Activated T-helper 1 cell treated with Interleukin-2 at 50 U/mL for 16 hours (primary cell): ENCODE measurements at places on chromosomes 3 and 15.

DNA sequence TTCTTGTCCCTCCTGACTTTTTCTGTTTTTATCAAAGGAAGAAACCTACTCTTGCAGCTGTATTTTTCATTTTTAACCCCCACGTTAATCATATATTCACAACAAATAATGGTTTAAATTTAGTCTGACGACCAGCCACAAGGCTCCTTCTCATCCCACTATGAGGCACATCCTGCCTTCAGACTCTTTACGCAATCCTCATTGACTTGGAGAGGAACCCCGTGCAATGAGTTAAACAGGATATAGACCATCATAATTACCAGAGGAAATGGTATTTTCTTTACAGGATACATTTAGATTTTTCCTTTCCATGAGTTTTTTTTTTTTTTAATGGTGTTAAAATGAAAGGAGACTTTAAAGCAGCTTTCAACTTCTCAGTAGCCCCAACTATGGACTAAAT is 68.5 kb downstream of the WWTR1 start:
- no peak for DNase-seq

DNA sequence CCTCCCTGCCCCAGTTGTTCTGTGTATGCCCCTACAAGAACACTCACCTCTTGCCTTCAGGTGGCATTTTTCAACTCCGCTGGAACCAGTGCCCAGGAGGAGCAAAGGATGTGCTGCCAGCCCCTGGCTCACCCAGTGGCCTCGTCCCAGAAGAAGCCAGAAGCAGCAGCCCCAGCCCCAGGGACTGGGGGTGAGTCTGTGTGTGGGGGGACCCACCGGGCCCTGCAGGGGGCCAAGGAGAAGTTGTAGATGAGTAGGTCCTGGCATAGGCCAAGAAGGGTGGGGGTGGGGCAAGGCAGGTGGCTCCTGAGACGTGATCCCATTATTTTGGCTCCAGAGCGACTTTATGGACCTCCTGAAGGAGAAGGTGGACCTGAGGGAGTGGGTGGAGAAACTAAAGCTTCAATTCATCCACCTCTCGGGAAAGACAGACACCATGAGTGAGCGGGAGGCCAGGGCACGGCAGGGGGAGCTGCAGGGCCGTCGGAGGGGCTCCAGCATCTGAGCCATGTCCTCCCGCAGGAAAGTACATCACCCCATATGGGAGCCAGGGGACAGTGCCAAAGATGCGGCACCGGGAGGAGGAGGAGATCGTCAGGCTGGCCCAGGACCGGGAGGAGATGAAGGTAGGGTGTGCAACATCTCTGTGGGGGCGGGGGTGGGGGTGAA is 29.3 kb downstream of the NGRN start:
- DNase-seq = no peak

DNA sequence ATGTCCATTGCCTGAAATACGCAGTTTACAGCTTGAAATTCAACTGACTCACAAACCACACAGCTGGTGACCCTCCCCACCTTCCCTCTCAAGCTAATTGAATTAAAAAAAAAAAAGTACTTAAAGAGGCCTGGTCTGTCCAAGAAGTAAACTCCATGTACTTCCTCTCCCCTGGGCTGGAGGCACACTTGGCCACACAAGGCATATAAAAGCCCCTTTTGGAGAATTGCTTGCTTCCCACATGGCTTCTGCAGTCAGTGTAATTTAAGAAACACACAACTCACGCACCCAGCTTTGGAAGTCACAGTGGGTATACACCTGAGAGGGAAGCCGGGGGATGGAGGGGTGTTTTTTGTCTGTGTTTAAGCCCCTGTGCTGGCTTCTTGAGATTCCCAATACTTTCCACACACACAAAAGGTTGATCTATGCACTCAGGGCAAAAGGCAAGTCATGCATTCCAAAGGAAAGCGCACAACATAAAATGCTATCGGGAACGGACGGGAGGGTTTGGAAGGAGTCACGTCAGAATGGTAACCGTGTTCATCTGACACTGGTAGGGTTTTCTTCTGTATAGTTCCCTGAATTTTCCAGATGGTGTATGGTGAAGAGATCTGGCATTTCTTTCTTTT is 106.6 kb upstream of the ALDH1A3 start:
- DNase-seq = no peak

DNA sequence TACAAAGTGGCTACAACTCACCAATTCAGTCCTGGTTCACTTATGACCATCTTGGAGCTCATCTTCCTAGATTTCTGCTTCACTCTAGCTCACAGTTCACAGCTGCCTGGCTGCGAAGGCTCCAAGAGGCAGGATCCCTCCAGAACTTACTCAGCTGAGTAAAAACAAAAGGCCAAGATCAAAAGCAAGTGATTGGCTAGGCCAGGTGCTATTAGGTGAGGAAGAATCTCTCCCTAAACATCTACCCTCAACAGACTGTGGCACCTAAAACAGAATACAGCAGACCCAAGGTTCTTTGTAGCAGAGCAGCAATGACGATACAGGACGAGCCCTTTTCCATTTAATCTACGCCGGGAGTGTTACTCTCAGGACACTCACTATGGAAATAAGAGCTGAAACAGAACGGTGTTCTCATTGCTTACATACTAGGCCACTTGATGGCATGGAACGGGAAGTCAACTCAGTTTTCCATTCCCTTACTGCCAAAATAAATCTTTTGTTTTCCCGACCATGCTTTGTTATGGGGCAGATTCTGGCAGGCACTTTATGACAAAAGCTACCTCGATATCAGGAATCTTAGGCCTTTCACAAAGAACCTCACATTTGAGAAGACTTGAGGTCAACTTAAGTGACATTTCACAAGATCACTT is 901 bp downstream of the ICE2 start:
- DNase-seq = no peak

GRCh38 chr3:105867712-105868430 is 941 bp downstream of the CBLB start:
- no peak for DNase-seq

DNA sequence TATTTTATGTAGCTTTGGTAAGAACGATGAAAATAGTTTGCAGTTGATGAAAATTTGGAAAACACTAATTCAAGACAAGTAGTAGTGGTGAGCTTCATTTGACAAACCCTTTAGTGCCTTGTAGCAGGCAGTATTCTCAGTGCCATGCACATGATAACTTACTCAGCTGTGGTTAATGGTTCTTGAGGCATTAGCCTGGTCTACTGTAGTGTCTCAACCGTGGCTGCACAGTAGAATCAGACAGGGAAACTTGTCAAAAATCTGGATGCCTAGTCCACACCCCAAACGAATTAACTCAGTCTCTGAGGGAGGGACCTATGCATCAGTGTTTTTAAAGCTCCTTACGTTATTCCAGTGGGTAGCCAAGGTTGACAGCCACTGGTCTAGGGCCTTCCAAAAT is 45.4 kb downstream of the PSMD6 start:
- no peak for DNase-seq

- no peak for DNase-seq
These were observed 28.1 kb upstream of the INSYN1 start for GRCh38 chr15:73781038-73781925.

GRCh38 chr3:126488185-126488584 is 12.5 kb upstream of the ZXDC start:
- no peak for DNase-seq

DNA sequence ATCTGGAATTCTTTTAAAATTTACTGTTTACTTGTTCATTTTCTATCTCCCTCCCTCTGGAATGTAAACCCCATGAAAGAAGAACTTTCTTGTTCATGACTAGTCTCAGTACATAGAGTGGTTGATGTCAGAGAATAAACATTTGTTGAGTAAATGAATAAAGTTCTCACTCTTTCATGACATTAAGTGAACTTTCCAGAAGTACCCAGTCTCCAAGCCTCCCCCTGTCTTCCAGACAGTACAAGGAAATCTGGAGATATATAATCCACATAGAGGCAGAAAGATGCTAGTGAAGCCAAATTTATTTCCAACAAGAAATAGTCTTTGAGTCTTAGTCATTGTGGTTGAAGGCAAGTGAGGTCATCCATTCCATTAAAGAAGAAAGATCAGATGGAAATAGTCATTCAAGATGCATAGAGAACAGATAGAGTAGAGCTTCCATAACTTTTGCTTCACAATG is 71.5 kb upstream of the GALNT15 start:
- no peak for DNase-seq

GRCh38 chr15:92938387-92938786 is 38.3 kb downstream of the CHD2 start:
- no peak for DNase-seq

DNA sequence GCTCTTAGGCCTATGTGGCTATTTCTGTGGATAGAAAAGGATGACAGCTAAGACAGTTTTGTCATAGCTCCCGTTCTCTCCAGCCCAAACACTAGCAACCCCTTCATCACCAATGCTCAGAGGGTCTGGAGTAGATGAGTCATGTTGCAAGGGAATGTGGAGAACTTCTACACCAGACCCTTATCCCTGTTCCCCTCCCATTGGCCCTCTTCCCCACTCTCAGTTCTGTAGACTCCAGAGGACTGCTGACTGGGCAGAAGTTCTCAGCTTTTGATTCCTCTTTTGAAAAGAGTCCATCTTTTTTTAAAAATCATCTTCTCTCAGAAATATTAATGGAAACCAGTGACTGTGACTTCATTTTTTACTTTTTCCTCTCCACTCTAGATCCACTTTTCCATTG is 2.4 kb upstream of the MYZAP start:
- DNase-seq = no peak

GRCh38 chr15:62491642-62492041 is 326.6 kb upstream of the C2CD4B start:
- DNase-seq = no peak

DNA sequence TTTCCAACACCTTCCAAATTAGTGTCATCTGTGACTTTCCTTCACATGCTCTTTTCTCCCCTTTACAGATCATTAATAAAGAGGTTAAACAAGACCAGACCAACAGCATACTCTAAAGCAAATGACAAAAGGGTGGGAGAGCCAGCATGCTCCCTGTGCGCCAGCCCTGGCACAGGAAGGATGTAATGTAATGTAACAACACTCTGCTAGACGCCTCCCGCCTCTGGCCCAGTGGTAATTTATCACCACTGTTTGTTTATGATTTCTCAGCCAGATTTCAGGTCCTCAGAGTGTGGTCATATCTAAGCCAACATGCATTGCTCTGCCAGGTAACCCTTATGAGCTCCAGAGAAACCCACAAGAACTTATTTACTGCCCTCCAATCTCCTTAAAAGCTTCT is 189.5 kb upstream of the WNT5A start:
- DNase-seq = no peak

GRCh38 chr3:42742688-42743087 is 30.4 kb downstream of the CCDC13 start:
- no peak for DNase-seq

- DNase-seq = no peak
These were observed 4.2 kb downstream of the MFGE8 start for GRCh38 chr15:88908697-88909621.

GRCh38 chr3:136885357-136886213 is 23.6 kb downstream of the NCK1 start:
- no peak for DNase-seq

GRCh38 chr3:29694783-29695182 is 413.9 kb downstream of the RBMS3 start:
- no peak for DNase-seq

DNA sequence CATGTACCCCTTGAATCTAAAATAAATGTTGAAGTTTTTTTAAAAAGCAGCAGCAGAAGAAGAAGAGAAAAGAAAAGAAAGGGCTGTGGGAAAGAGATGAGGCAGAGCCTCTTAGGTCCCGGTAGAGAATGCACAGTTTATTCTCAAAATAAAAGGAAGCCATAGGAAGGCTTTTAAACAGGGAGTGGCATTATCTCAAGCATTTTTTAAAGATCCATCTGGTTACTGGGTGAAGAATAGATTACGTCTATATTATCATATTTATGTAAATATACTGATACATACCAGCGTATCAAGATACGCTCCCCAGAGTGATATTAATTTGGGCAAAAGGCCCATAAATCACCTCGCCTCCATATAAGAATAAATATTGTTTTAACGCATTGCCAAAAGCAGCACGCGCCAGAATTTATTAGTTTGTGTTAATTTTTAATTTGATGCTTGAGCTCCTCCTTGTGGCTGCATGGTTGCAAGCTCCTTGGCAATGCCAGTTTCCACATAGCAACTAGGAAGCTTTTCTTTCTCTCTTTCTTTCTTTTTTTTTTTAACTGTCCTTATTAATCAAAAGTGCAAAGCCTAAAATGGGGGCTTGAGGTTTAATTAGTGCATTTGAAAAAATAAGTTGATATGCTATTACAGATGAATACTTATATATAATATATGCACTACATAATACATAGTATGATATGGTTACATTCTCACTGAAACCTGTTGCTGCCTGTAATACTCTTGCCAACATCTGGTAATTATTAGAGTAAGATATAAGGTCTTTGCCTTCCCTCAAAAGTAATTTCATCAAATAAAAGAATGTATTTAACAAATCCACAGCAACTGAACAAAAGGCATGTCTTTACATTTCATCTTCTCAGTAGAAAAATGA is 242.8 kb upstream of the UBE2E2 start:
- DNase-seq = no peak

- DNase-seq = no peak
These were observed 1.4 kb downstream of the CRTAP start for GRCh38 chr3:33115024-33115768.

DNA sequence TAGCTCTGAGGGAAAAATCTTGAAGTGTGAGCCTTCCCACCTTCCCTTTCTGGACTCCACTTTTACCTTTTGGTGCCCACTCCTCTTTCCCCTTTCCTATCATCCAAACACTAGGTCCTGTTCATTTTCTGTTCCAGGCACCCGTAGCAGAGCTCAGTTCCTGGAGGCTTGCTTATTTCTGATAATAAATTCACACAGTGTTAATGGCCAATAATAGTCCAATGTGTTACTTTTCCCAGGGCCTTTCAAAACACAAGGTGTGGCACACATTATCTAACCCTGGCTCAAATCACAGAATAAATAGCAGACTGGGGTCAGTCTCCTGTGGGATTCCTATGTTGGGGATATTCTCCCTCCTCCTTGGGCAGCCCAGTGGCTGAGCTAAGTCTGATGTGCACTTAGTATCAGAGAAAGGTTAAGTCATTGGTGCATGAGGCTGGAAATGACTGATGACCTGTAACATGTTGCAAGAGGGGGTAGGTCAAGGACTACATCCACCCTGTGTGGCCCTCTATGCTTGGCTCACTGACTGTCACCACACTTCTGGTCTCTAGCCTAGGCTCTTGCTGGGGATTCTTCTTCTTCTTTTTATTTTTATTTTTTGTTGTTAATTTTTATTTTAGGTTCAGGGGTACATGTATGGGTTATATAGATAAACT is 43.7 kb upstream of the ROPN1 start:
- DNase-seq = no peak

DNA sequence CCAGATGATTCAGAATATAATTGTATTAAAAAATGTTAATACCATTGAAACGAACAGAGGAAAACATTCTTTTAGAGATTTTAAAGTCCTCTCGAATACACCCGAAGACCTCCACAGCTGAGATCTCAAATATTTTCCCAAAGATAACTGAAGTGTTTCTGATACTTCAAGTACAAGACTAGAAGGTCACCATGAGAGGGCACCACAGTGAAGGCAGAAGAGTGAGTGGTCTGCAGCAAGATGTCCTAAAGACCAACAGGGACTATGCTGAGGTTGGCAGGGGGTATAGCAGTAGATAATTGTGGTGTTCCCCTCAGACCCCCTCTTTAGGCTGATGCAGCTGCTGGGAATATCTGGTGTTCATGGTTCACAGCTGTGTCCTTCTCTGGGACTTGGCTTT is 156.5 kb downstream of the PDCD6IP start:
- DNase-seq = no peak

- no peak for DNase-seq
These were observed 1.1 kb downstream of the HEG1 start for GRCh38 chr3:125054449-125055329.

GRCh38 chr3:40337136-40338108 is 27.9 kb downstream of the EIF1B start:
- no peak for DNase-seq

- DNase-seq = no peak
These were observed 164.6 kb upstream of the ICE2 start for GRCh38 chr15:60643555-60643954.
